ENCODE measurements at places on chromosomes 1 and 21. TPM values are rescaled to one million over a fixed set of nuclear protein-coding genes. Genes with fewer than 3 reads are reported as not detected.

The DMBX1 gene
- not detected for total RNA-seq

GRCh38 chr1:222769181-222769580 lies 32.2 kb downstream of the FAM177B start:
- no peak for DNase-seq
- H3K36me3 ChIP-seq: peaks cover 9% of the 10 kb centered on the region
- H3K4me1 ChIP-seq: peaks cover 11% of the 10 kb centered on the region
- no peak overlapping the region for H3K4me3 ChIP-seq

- no peaks in the 10 kb centered on the region for H3K27me3 ChIP-seq
- no peaks in the 10 kb centered on the region for H3K36me3 ChIP-seq
- H3K27ac ChIP-seq: no peak overlapping the region
- no peak overlapping the region for H3K4me3 ChIP-seq
Measured at GRCh38 chr21:28723646-28724045, 269.0 kb downstream of the LTN1 start.

- H3K4me3 ChIP-seq: no peak overlapping the region
- DNase-seq: no peak
- H3K27ac ChIP-seq: no peak overlapping the region
- peaks cover 22% of the 10 kb centered on the region for H3K4me1 ChIP-seq
- no peaks in the 10 kb centered on the region for H3K36me3 ChIP-seq
- H3K27me3 ChIP-seq: no peaks in the 10 kb centered on the region
Measured at GRCh38 chr21:29304597-29304996, 5.9 kb downstream of the BACH1 start.

The ATP1A2 gene
- total RNA-seq: not detected

Data from glutamatergic neuron (in vitro differentiated cells).